ENCODE measurements at places on chromosomes 3 and 15. TPM values are rescaled to one million over a fixed set of nuclear protein-coding genes. Genes with fewer than 3 reads are reported as not detected.

EOMES gene
- total RNA-seq = under 0.01 TPM

GRCh38 chr15:75327491-75327890, 8.4 kb upstream of the COMMD4 start:
- DNase-seq = no peak

- no peak for DNase-seq
Measured at GRCh38 chr3:123533554-123534159, 51.2 kb downstream of the HACD2 start.

ZSCAN2 gene
- total RNA-seq = 14.3 TPM

- DNase-seq = no peak
Measured at GRCh38 chr15:56795502-56795901, 62.2 kb upstream of the ZNF280D start.

DNA sequence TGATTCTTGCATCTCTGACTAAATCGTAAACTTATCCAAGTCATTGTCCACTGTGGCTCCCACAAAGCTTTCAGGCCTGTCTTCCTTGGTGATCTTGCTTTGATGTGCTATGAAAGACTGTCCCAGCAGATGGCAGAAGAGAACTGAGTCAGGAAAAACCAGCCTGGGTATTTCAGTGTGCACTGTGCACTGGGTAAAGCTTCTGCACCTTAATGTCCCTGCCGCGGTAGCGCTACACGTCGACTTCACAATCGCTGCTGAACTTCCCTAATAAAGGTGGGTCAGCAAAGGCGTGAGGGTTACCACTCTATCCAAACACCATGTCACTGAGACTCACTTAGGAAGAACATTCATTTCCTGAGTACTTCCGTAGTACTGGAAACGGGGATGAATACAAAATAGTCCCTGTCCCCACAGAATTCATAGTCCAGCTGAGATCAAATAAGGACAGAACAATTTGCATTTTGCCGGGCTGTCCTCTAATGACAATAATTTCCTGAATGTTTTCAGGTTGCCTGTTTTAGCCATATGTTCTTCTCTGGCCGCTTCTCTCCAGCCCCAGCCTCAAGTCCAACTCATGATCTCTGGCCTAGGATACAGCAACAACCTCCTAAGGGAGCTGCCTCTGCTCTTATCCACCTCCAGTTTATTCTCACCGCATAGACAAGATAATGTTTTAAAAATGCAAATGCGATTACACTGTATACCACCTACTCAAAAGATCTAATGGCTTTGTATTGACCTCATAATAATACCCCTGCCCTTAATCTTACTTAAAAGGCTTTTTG, 83.6 kb upstream of the AKAP13 start:
- peak; percentile 52 for DNase-seq

- no peak for DNase-seq
Measured at GRCh38 chr15:99167640-99168039, 62.8 kb downstream of the SYNM start.

GRCh38 chr3:16687221-16687620, 82.0 kb upstream of the DAZL start:
- DNase-seq = no peak

SYNM gene
- total RNA-seq = under 0.01 TPM

LRRC34 gene
- 6.7 TPM for total RNA-seq

- no peak for DNase-seq
Measured at GRCh38 chr15:27086805-27087204, 115.8 kb downstream of the GABRG3 start.

GRCh38 chr3:32302601-32303398, 64.3 kb downstream of the CMTM8 start:
- no peak for DNase-seq

- no peak for DNase-seq
Measured at GRCh38 chr3:66719796-66720356, 219.1 kb upstream of the LRIG1 start.

DNA sequence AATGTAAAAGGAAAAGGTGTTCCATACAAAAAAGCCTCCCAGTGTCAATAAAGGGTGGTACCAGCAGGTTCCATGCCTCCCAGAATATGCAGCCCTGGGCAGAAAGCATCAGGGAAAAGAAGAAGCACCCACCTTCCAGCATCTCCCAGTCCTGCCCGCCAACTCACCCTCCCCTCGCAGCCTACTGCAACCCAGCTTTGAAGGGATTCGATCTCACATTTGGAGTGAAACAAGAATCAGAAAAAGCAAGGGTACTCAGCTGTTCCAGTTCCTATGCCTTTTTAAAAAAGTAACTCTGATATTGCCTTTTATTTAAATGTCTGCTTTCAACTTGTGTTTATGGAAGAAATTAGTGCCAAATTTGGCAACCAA, 166.9 kb downstream of the ADAMTS17 start:
- DNase-seq = no peak

- no peak for DNase-seq
Measured at GRCh38 chr15:101820781-101821180, 8.8 kb downstream of the OR4F15 start.

SCN10A gene
- under 0.01 TPM for total RNA-seq

ACSBG1 gene
- under 0.01 TPM for total RNA-seq

Data from hematopoietic multipotent progenitor cell (in vitro differentiated cells).